IMR-90 (cell line): ENCODE measurements at places on chromosomes 12 and 14. TPM values are rescaled to one million over a fixed set of nuclear protein-coding genes. Genes with fewer than 3 reads are reported as not detected.
A peak's percentile ranks its signal among the peaks of the same experiment; 100 is the strongest.

- DNase-seq = no peak
Observed at GRCh38 chr12:66713984-66714383, 35.1 kb upstream of the GRIP1 start.

- no peak for DNase-seq
Observed at GRCh38 chr12:68269779-68270178, 16.4 kb upstream of the IL22 start.

DNA sequence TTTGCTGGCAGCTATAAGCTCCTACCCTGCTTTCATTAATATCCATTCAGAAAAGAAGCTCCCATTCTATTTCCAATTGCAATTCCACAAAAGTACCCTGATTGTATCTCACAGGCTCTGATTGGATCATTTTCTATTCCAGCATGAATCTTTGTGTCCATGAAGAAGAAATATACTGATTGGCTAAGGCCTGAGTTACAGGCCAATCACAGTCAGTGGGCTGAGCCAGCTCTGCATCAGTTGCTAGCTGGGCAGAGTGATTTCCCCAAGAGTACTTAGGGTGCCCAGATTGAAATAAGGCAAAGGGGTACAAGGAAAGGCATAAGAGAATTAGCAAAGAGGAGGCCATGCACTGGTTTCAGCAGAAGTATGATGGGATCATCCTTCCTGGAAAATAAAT lies 14.4 kb downstream of the ART4 start:
- DNase-seq = peak; percentile 31

DNA sequence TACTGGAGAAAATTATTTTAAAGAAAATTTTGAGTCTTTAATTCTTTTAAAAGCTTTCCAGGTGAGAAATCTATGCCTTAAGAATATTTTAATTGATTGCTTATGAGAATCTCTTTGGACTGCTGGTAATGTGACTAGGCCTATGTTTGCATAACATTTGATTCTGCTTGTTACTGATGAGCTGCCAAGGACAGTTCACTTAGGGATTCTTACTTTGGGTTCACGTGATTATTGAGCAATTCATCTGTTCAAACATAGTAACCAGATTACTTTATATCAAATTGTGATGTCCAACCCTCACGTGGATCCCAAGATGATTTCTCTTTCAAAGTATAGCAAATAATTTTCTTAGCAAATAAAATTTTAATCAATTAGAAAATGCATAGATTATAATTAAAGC lies 27.4 kb upstream of the ABCD2 start:
- DNase-seq = no peak

GRCh38 chr12:30323008-30323407 lies 372.7 kb downstream of the IPO8 start:
- no peak for DNase-seq

DNA sequence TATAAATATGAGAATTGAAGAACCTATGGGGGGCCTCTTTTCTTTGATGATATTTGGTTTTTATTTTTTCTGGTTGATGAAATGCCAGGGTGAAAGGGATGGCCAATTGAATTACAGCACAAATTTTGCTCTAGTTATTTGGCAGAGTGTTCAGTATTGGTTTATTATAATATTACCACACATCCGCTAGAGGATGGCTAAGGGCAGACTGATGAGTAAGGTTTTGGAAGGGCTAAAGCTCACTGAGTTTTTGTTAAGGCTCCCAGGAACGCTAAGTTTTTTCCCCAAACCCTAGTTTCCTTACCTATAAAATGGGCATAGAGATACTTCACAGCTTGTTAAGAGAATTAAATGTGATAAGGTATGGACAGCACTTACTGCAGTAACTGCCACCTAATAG lies 34.3 kb upstream of the LRRC10 start:
- DNase-seq = peak; percentile 33

- DNase-seq = no peak
Observed at GRCh38 chr12:117167769-117168168, 22.5 kb downstream of the FBXO21 start.

DNA sequence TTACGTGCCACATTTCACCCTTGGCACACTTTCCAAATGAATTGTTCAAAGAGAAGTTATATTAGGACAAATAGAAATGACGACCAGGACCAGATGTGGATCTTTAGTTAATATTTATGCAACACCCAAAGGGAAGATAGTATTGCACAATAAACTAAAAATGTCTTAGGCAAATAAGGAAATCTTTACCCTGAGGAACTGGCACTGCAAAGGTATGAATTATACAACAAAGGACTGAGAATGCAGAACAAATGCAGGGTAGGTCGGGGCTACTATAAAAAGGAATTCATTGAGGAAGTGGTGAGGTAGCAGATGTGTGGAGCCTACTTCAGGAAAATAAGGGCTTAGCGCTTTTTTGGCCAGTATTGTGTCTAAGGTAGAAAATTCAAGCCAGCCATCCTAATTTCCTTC lies 3.9 kb upstream of the TMTC2 start:
- no peak for DNase-seq

Gene FGF6
- not detected in 2 replicates for total RNA-seq

Gene NFYB
- total RNA-seq = 22.2 and 31.4 TPM in 2 replicates

Gene RPGRIP1
- not detected in 2 replicates for total RNA-seq

Gene RERG
- total RNA-seq = not detected in 2 replicates

Gene TMPRSS12
- total RNA-seq = not detected in 2 replicates

Gene CLEC4C
- total RNA-seq = not detected in 2 replicates

Gene MEG3
- total RNA-seq = 31.5 and 32.5 TPM in 2 replicates

Gene ZNF84
- total RNA-seq = 28.1 and 38.5 TPM in 2 replicates
